A549 (cell line): ENCODE measurements at places on chromosomes 1 and 21. TPM values are rescaled to one million over a fixed set of nuclear protein-coding genes. Genes with fewer than 3 reads are reported as not detected.
A peak's percentile ranks its signal among the peaks of the same experiment; 100 is the strongest.

GBP7 gene
- polyA plus RNA-seq = not detected in 3 replicates

DNA sequence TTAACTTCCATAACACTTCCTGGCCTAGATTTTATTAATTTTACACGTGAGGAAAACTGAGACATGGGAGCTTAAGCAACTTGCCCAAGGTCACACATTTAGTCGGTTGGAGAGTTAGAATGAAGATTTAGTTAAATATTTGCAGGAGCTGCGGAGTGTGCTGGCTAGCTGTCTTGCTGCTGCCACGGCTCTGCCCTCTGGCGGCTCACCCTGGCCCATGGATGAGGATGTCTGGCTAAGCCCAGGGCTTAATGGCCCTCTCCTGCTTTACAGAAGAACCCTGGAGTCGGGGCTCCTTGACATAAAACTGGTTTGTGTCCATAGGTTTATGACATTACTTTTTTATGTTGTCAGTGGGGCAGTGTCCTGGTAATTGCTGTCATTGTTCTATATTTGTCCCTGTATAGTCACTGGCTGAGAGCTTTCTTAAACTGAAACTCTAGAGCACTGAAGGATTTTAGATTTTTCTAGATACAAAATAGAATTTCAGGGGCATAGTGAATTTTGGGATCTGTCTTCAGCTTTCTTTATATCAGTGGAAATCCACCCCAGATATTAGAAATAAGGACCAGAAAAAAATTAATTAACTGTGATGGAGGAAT lies 88.9 kb upstream of the WLS start:
- peak; percentile 55 for DNase-seq

- DNase-seq = no peak
These were observed 133.3 kb upstream of the SYT6 start for GRCh38 chr1:114286960-114287359.

DNA sequence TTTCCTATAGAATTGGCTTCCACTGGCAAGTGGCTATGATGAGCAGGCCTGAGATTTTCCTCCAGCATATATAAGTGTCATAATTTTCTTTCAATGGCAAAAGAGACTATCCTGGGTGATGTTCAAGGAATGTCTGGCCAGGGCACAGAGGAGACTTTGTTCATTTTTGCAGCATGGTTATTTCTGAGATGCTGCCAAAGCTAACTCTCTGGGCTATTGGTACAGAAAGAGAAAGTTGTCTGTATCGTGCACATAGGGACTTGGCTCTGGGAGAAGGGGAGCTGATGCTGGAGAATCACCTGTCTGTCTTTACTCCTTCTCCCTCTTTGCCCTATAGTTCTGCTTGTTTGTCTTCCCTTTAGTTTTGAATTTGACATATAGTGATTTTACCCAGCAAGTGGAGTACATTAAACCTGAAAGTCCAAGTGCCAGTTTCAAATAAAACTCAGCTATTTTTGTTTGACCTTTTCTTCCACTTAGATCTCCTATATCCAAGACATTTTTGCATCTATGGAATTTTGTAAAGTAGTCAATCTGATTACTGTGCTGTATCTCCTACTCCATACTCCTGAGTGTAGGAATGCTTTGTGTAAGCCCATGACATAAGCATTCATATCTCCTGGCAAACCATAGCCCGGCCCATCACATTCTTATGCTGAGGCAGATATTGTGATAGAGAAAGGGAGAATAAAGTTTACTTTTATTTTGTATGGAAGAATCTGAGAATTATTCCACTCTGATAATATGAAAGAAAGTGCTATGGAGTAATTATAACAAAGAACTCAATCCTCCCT lies 3.9 kb downstream of the FNDC7 start:
- DNase-seq = no peak
